ENCODE measurements at places on chromosomes 7 and 10. TPM values are rescaled to one million over a fixed set of nuclear protein-coding genes. Genes with fewer than 3 reads are reported as not detected.

The ADAM22 gene
- 5.6 TPM for polyA plus RNA-seq

The GRID2IP gene
- polyA plus RNA-seq: 1.5 TPM

The TMEM196 gene
- polyA plus RNA-seq: 0.06 TPM

The RPEL1 gene
- 0.13 TPM for polyA plus RNA-seq

The CCDC3 gene
- polyA plus RNA-seq: 3.4 TPM

The ANKRD26 gene
- 1.3 TPM for polyA plus RNA-seq

The OR2A12 gene
- not detected for polyA plus RNA-seq
